ENCODE measurements at places on chromosomes 2 and 18. TPM values are rescaled to one million over a fixed set of nuclear protein-coding genes. Genes with fewer than 3 reads are reported as not detected.

DNA sequence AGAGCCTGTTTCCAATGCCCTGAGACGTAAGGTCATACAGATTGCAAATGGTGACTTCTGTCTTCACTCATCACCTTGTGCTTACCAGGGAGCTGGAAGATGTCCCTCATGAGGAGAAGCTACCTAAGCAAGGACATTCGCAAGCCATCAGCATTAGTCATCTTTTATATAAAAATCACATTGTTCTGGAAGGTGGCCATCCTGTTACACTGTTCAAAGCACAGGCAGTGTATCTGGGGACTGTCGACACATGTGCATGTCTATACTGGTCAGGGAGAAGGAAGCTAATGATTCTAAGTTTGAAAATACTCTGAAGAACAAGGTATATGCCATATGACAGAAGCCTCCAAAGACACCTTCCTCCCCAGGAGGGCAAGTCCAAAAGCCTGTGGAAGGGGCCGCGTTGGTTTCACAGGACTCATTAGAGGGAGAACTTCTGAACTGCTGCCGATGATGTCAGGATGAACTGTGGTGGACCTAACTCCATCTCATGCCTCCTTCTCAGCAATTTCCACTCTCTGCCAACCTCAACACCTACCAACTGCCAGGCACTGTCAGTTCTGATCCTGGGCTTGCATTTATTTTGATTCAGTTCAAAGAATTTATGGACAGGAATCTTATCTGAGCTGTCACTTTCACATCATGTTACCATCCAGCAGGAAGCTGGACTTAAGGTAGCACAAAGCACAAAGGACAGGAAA, 39.4 kb downstream of the DNER start:
- H3K36me3 ChIP-seq: no peaks in the 10 kb centered on the region
- H3K4me1 ChIP-seq: no peaks in the 10 kb centered on the region
- DNase-seq: no peak
- no peak overlapping the region for H3K4me3 ChIP-seq
- no peak overlapping the region for H3K27ac ChIP-seq
- no peaks in the 10 kb centered on the region for H3K27me3 ChIP-seq

GRCh38 chr2:42072349-42073118, 24.7 kb downstream of the PKDCC start:
- H3K27ac ChIP-seq: no peak overlapping the region
- no peaks in the 10 kb centered on the region for H3K4me1 ChIP-seq
- H3K36me3 ChIP-seq: no peaks in the 10 kb centered on the region
- DNase-seq: no peak
- H3K27me3 ChIP-seq: no peaks in the 10 kb centered on the region

GRCh38 chr2:20516646-20517341, 69.9 kb downstream of the RHOB start:
- no peaks in the 10 kb centered on the region for H3K36me3 ChIP-seq
- peak; percentile 75 for DNase-seq
- peak overlapping the region; percentile 52 for H3K27ac ChIP-seq

Gene MAP3K2
- 85.9 TPM for total RNA-seq

Data from thyroid gland (tissue), 4 donors.